ENCODE measurements at places on chromosomes 6 and 20.

- peak overlapping the region; percentile 15 for H3K27ac ChIP-seq
- H3K36me3 ChIP-seq = no peaks in the 10 kb centered on the region
- H3K4me1 ChIP-seq = peaks cover 4% of the 10 kb centered on the region
- H3K27me3 ChIP-seq = no peaks in the 10 kb centered on the region
Observed at GRCh38 chr6:3796719-3797041, 45.2 kb upstream of the PXDC1 start.

- H3K4me1 ChIP-seq = no peaks in the 10 kb centered on the region
- no peak overlapping the region for H3K27ac ChIP-seq
- peak; percentile 18 for DNase-seq
Observed at GRCh38 chr6:166940643-166941068, 15.7 kb downstream of the RNASET2 start.

GRCh38 chr6:152904678-152905077 is 78.2 kb downstream of the FBXO5 start:
- no peak overlapping the region for H3K27ac ChIP-seq
- DNase-seq = no peak
- H3K4me3 ChIP-seq = no peak overlapping the region
- H3K36me3 ChIP-seq = no peaks in the 10 kb centered on the region
- H3K4me1 ChIP-seq = no peaks in the 10 kb centered on the region
- H3K27me3 ChIP-seq = no peaks in the 10 kb centered on the region

DNA sequence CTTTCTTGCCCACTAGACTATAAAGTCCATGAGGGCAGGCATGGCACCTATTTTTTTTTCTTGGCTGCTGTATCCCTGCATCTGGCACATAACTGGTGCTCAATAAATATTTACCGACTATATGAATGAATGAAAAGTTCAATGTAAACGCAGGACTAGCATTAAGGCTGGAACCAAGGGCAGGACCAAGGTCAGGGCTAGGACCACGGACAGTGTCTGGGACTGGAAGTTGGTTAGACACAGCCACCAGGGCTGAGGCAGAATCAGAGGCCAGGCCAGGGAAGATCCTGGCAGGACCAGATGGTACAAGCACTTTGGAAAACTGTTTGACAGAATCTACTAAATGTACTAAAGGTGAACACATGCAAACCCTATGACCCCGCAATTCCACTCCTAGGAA is 3.7 kb downstream of the TNXB start:
- H3K4me1 ChIP-seq = peaks cover 4% of the 10 kb centered on the region
- H3K27ac ChIP-seq = no peak overlapping the region
- H3K36me3 ChIP-seq = no peaks in the 10 kb centered on the region
- no peak for DNase-seq
- H3K4me3 ChIP-seq = no peak overlapping the region

DNA sequence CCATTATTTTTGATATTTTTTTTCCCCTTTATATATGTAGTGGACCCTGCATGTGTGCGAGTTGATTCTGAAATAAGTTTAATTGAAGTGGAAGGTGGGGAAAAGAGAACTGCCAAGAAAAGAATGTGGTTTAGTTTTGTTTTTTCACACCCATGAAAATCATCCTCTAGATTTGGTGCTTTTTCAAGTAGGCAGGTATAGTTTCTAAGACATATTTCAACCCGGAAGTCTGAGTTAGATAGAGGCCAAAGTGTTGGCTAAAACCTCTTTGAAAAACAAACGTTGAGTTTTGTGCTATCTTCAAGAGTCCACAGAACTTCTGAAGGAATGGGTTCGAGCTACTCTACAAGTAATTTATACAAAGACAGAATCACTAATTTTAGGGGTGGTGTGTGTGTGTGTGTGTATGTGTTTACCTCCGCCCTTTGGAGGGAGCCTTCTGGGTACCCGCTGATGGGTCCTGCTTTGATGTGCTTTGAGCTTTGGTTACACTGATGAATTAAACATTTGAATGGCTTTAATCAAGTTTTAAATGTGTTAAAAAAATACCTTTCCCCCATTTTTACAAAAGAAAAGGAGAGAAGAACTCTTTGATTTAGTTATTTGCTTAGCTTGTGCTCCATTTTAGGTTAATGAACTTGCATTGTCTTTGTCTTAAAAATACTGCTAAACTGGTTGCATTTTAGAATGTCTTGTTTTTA is 2.5 kb downstream of the RREB1 start:
- H3K4me3 ChIP-seq = peak overlapping the region; percentile 83
- no peaks in the 10 kb centered on the region for H3K36me3 ChIP-seq

DNA sequence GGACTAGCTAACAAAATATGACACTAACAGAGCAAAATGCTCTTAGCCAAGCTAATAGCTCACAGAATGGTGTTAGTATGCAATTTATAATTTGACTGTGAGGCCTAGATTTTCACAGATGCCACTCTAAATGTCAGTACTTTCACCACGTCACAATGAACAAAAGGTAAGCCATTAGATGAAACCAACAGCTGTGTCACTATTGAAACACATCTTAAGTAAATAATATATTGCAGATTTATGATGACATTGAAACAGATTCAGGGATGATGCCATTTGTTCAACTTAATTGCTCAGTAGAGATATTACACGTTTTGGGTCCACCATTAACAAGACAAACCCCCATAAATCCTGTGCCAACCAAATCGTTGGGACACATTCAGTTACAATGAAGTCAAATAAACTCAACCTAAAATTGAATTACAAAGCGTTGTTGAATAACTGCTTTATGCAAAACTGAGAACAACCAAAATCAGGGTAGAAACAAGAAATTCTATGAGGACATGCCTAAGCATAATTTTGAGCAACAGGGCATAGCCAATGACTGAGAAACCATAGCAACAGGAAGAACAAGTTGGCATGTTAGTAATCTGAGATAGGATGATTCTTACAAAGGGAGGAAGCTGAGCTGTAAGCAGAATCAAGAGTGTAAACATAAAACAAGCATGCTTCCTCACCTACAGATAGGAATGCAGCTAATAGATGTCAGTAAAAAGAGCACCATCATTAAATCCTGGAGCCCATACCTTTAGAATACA is 85.6 kb upstream of the KHDRBS2 start:
- H3K27me3 ChIP-seq = no peaks in the 10 kb centered on the region
- H3K4me3 ChIP-seq = no peak overlapping the region
- no peaks in the 10 kb centered on the region for H3K4me1 ChIP-seq
- DNase-seq = no peak
- H3K36me3 ChIP-seq = no peaks in the 10 kb centered on the region
- H3K27ac ChIP-seq = no peak overlapping the region

DNA sequence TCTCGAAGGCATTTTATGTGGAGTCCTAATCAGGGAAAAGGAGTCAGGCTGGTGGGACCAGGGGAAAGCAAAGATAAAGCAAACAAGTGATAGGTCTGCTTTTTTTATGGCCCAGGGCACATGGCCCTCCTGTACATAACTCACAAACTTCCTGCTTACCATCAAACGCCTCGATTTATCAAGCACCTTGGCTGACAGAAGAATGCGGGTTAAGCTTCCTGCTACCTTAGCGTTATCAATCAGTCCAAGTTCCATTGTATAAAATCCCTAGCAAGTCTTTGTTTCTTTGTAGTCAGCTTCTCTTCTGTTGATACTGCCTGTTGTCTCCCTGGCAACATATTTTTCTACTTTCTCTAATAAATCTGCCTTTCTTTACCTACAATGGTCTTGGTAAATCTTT is 4.1 kb upstream of the TRIM27 start:
- peaks cover 6% of the 10 kb centered on the region for H3K4me1 ChIP-seq
- no peaks in the 10 kb centered on the region for H3K36me3 ChIP-seq
- H3K27ac ChIP-seq = no peak overlapping the region
- H3K4me3 ChIP-seq = no peak overlapping the region

DNA sequence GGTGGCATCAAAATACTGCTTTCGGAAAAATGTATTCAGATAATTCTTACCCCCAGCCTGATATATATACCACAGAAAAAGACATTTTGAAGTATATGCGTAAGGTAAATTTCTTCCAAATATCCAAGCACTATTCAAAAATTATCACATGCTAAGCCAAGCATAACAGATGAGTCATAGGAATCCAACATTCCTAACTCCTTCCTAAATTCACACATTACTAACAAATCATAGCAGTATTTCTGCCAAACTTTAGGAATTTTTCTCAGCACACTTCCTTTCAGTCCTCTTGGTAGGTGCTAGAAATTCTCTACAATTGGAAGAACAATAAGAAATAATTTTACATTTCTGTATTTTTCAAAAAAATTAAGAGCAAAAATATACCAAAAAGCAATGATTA is 417.5 kb downstream of the EYS start:
- no peaks in the 10 kb centered on the region for H3K4me1 ChIP-seq
- no peak overlapping the region for H3K27ac ChIP-seq
- no peaks in the 10 kb centered on the region for H3K27me3 ChIP-seq

GRCh38 chr6:6875818-6876470 is 231.8 kb upstream of the RREB1 start:
- H3K4me3 ChIP-seq = no peak overlapping the region
- H3K36me3 ChIP-seq = no peaks in the 10 kb centered on the region
- H3K4me1 ChIP-seq = no peaks in the 10 kb centered on the region
- DNase-seq = no peak
- no peaks in the 10 kb centered on the region for H3K27me3 ChIP-seq

DNA sequence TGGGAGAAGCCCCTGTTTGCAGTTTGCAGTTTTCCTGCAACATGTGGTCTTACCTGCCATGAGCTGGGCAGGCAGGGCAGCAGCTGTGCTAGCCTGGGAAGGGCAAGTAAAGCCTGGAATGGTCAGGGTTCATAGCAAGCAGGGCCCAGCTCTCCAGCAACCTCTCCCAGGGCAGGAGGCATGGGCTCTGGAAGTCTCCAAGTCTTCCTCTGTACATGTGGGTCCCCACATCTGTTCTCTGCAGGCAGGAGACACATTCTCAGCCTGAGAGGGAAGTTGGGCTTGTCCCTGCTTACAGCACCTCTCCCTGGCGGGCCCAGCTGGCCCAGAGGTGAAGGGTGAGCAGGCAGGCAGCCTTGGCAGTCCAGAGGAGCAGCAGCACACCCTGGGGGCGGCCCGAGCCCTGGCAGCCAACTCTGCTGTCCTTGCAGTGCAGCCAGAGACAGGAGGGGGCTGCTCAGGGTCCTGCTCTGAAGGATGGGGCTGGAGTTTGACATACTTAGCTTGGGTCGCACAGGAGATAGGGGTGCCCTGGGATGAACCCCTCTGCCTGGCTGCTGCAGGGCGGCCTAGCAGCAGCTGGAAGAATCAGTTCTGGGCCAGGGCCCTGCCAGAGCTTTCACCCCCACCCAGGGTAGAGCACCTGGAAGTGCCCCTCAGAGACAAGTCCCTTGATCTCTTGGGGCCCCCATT is 176.0 kb downstream of the MRPL14 start:
- no peak for DNase-seq
- peak overlapping the region; percentile 59 for H3K27ac ChIP-seq
- no peaks in the 10 kb centered on the region for H3K36me3 ChIP-seq
- H3K4me3 ChIP-seq = no peak overlapping the region
- no peaks in the 10 kb centered on the region for H3K27me3 ChIP-seq

GRCh38 chr6:1593286-1593957 is 16.3 kb upstream of the FOXC1 start:
- H3K4me1 ChIP-seq = peaks cover 7% of the 10 kb centered on the region
- H3K4me3 ChIP-seq = 0 out of 2 replicates have a peak overlapping the region, but pooled peaks have one; percentile 7
- H3K27ac ChIP-seq = no peak overlapping the region
- peaks cover 10% of the 10 kb centered on the region for H3K27me3 ChIP-seq

GRCh38 chr6:159456349-159456748 is 236.7 kb downstream of the SOD2 start:
- no peaks in the 10 kb centered on the region for H3K36me3 ChIP-seq
- no peaks in the 10 kb centered on the region for H3K4me1 ChIP-seq

GRCh38 chr6:129281168-129281796 is 398.3 kb downstream of the LAMA2 start:
- no peaks in the 10 kb centered on the region for H3K4me1 ChIP-seq
- no peak overlapping the region for H3K4me3 ChIP-seq
- no peak for DNase-seq
- H3K27me3 ChIP-seq = no peaks in the 10 kb centered on the region
- H3K36me3 ChIP-seq = no peaks in the 10 kb centered on the region

GRCh38 chr6:106037060-106037459 is 49.1 kb upstream of the PRDM1 start:
- no peaks in the 10 kb centered on the region for H3K27me3 ChIP-seq
- no peak overlapping the region for H3K27ac ChIP-seq
- no peaks in the 10 kb centered on the region for H3K4me1 ChIP-seq
- no peak for DNase-seq

- peak overlapping the region; percentile 78 for H3K4me3 ChIP-seq
- H3K4me1 ChIP-seq = peaks cover 43% of the 10 kb centered on the region
- no peak for DNase-seq
Observed at GRCh38 chr6:20211941-20212391, 303 bp downstream of the MBOAT1 start.

DNA sequence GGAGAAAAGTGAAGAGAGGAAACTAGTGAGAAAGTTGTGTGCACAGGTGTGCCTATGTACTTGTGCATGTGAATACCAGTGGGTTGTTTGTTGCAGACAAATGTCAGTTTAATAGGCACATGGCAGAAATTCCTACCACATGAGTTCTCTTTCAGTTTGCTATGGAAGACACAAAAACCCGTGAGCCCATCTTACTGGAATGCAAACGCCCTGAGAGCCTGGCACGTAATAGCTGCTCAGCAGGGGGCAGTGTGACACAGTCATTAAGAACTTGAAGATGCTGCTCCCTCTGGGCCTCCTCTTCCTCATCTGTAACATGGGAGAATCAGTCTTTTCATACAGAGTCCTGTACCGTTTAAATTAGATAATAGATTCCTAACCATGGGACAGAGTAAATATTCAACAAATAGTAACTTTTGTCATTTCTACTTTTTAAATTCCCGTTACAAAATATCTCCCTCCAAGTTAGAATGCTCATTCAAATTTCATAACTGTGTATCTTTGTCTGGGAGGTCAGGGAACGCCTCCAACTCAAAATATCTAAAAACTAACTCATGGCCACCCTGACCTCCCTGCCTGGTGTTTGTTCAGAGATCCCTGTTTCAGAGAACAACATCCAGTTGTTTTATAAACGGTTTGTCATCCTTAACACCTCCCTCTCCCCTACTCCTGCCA is 802.9 kb downstream of the MAFB start:
- no peaks in the 10 kb centered on the region for H3K27me3 ChIP-seq
- no peaks in the 10 kb centered on the region for H3K4me1 ChIP-seq
- no peaks in the 10 kb centered on the region for H3K36me3 ChIP-seq

DNA sequence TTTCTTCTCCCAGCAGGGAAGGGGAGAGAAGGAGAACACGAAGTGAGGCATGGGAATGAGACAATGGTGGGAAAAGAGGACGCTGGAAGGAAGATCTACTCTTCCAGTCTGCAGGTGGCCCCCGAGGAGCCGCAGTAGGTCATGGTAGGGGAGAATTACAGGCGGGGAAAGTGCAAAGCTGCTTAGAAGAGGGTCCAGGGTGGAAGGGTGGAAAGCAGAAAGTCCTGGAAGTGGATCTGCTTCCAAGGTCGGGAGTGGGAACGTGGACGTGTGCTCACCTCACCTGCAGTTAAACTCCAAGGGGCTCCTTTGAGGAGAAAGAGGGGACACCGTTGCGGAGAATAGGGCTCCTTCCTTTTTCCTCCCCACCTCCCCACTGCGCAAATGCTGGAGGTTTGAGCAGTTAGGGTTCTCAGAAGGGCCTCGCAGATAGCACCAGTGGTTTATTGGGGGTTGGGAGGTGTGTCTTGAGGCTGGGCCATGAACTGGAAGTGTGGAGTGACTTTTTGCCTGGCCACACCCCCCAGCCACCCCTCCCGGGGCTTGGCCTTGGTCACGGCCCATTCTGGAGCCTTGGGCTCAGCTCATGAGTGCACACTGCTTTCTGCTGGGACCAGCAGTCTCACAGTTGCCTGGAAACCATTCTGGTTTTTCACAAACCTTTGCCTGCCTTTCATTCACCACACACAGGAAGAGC is 100.4 kb upstream of the MLN start:
- DNase-seq = no peak
- no peaks in the 10 kb centered on the region for H3K36me3 ChIP-seq
- H3K27me3 ChIP-seq = no peaks in the 10 kb centered on the region
- no peaks in the 10 kb centered on the region for H3K4me1 ChIP-seq
- H3K27ac ChIP-seq = no peak overlapping the region
- no peak overlapping the region for H3K4me3 ChIP-seq

Measured in Panc1 (cell line).